ENCODE measurements at places on chromosomes 6 and 20.

- DNase-seq: no peak
Measured at GRCh38 chr6:111776236-111777221, 96.7 kb downstream of the FYN start.

GRCh38 chr6:126015863-126016262, 29.5 kb downstream of the TRMT11 start:
- DNase-seq: no peak

DNA sequence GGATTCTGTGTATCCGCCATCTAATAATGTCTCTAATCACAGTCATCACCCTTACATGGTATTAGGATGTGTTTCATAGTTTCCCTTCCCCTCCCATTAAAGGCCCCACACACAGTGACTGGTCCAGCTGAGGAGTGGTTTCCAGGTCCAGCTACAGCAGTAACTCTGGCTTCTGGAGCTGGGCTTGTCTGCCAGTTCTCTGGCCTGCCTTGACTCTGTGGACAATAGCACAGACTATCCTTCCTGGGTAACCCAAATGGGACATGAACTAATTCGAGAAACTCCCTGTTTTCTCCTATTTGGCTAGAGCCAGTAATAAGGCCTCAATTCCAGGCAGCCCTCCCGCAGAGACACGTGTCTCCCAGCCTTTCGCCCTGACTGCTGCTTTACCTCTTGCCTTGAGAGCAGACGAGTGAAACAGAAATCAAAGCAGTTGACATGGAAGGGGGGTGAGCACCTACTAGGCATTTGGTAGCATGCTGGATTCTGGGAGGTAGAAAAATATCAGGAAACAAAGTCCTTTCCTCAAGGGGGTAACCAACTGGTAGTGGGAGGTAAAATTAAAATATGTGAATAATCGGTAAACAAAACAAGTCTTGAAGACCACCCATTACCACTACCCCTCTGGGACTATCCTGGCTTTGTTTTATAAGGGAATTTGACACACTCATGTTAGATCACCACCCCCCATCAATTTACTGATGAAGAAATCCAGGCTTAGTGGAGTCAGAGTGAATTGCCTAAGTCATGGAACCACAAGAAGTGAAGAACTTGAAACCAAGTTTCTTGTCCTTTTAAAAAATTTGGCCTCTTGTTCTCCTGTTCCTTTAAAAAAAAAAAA, 1.2 kb downstream of the TRAF3IP2 start:
- DNase-seq: no peak

DNA sequence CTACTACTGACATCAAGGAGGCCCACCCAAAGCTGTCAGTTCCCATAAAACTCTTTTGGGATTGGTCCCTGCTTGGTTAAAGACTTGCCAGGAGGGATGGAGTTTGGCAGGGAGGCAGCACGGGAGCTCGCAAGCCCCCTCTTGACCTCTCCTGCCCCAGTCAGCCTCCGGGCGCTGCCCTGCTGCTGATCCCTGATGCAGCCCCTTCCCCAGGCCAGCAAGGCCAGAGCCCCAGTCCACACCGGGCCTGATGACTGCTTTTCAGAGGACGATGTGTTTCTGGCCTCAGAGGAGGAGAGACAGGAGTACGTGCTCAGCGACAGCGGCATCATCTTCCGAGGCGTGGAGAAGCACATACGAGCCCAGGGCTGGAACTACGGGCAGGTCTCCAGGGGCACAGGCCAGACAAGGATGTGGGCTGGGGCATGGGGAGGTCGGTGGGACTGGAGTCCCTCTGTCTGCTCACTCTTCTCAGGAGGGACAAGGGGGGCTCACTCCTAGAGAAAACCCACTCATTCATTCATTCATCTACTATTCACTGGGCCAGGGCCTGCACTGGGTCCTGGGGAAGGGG, 15.6 kb downstream of the TGM6 start:
- no peak for DNase-seq

DNA sequence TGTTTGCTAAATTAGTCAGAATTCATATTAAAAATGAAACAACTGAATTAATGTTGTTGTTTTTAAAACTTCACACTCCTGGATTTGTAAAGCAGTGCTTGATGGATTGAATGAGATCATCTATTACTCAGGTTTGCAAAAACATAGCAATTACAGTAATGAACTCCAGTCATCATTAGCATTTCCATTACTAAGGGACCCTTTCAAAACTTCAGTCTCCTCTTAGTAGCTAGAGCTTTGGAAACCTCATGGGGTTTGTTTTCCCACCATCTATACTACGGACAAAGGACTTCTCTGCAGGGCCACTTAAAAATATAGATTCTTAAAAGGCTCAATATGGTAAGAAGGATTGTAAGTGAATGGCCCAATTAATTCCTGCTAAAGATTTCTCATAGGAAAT, 209.9 kb upstream of the PRND start:
- no peak for DNase-seq

- no peak for DNase-seq
Measured at GRCh38 chr6:155779456-155779855, 323.8 kb upstream of the NOX3 start.

DNA sequence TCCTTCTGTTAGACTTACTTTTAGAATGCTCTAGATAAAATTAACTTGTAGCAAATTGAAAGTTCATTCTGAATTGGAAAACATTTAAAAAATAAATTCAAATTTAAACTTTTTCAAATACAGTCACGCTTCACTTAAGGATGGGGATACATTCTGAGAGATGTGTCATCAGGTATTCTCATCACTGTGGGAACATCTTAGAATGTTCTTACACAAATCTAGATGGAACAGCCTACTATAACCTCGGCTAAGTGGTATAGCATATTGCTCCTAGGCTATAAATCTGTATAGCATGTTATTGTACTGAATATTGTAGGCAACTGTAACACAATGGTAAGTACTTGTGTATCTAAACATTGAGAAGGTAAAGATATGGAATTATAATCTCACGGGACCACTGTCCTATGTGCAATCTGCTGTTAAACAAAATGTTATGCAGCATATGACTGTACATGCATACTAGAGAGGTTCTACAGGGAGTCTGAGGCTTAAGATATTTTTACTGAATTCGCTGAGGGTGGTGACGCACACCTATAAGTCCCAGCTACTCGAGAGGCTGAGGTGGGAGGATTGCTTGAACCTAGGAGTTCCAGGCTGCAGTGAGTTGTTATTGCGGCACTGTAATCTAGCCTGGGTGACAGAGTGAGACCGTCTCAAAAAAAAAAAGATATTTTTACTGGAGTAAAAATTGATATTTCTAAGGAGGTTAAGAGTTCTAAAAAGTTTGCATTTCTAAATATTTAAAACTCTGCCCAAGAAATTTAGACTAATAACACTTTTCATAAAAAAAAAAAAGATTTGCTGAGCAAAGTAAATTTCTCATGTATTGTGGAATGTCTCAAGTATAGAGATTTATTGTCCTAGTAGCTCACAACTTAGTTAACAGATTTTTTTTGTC, 87.3 kb upstream of the TULP1 start:
- no peak for DNase-seq

DNA sequence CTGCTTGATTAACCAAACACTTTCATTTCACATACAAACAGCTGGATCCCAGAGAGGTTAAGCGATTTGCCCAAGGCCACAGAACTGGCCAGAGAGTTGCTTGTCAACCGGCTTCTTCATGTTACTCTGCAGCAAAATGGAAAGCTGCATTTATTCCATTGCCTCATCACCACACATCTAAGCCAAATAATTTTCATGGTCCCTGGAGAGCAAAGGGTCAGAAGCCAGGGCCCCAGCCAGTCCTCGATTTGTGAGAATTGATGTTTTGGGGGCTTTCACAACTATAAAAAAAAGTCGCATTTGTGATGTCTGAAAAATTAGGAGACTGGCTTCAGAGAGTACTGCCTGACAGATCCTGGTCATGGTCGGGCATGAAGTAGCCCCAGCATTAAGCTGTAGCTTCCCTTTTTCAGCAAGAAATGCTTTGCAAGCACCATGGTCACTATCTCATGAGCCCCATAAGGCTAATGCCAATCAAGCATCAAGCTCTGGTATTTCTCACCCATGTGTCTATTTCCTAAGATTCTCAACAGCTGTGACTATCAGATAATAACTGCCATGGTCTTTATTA, 95.8 kb downstream of the BANF2 start:
- DNase-seq: no peak

- no peak for DNase-seq
Measured at GRCh38 chr6:151110576-151110905, 129.2 kb upstream of the AKAP12 start.

- DNase-seq: no peak
Measured at GRCh38 chr6:133235221-133235620, 5.9 kb upstream of the EYA4 start.

DNA sequence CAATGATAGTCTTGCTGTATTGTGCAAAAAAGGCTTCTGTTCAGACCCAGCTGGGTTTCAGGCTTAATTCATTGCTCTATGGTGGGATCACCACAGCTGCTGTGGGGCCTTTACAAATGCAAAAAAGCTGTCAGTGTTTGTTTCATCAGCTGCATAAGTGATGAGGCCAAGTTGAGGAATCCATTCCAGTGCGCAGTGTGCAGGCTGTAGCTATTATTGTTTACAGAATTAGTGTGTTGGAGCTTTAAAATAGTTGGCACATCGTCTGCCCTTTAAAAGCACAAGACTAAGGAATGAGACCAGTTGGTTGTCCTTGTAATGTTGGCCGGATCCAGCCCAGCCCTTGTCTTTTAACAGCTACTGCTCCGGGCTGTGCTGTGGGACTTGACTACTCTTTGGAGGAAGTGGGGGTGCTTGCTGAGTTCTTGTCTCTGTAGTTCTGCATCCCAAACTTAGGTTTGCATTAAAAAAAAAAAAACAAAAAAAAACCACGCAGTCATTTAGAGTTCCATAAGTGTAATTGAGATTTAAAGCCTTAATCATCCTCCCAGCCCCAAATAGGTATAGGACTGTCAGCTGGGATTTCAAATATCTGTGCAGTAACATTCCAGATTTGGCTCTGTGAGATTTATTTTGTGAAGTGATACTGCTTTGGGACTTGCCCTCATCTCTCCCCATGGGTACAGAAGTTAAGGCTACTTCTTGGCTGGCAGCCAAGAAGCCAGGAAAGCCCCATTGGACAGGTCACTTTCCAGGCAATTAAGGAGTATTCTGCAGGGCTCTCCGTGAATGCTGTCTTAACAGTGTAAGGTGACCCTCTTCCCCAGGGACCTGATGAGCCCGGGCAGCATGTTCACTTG, 19.3 kb downstream of the JARID2 start:
- DNase-seq: no peak

DNA sequence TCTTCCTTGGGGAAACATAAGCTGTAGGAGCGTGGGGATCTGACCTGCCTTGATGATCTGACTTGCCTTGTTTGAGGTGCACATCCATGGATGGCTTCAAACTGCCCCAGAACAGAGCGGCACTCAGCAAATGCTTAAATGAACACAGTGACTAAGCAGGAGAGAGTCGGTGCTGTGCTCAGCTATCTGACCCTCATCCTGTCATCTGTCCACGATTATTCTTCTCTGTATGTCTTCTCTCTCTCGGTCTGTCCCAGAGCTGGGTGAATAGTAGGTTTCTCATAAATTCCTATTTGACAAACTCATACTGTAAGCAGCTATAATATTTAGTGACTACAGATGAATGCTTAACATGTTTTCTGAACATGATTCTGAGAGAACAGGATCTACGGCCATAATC, 37.3 kb downstream of the TRAM2 start:
- DNase-seq: no peak

- DNase-seq: no peak
Measured at GRCh38 chr6:100633096-100633777, 168.5 kb upstream of the SIM1 start.

DNA sequence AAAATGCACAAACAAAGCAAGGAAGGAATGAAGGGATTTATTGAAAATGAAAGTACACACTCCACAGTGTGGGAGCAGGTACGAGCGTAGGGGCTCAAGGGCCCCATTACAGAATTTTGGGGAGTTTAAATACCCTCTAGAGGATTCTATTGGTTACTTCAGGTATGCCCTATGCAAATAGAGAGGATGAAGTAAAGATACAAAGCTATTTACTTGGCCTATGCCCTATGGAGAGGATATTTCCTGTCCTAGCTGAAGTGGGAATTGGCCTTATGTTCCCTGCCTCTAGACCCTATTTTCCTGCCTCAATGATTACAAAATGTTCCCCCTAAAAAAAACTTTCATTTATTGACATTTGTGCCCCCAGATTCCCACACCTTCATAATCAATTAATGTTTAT, 59.7 kb upstream of the ASIP start:
- no peak for DNase-seq

DNA sequence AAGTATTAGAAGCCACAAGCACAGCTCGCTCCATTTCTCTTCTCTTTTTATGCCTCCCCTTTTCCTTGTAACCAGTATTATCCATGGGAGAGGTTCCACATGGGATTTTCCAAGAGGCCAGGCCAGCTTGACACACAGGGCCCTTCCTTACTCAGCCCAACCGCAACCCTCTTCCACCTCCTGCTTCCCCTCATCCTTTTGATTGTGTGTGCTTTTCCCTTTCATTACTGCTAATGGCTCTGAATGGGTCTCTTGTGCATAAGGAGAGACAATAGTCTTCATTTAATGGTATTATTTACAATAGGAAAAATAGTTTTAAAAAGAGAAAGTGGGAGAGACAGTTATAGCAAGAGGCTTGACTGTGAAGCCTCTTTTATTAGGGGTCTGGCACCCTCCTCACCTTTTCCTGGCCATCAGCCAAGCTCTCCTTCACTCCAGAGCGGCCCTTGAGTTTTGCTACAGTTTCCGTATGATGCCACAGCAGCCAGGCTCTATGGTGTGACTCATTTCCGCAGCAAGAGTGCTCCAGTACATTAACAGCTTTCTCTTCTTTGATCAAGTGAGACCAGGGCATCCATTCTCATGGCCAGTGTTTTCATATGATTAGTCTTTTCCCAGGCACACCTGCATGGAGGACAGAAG, 579.5 kb downstream of the TFAP2B start:
- no peak for DNase-seq

GRCh38 chr20:15739035-15739434, 834.2 kb downstream of the KIF16B start:
- DNase-seq: no peak

GRCh38 chr20:19673575-19673974, 84.5 kb upstream of the RIN2 start:
- no peak for DNase-seq

GRCh38 chr6:157401734-157402338, 20.8 kb downstream of the ZDHHC14 start:
- no peak for DNase-seq

GRCh38 chr6:76792394-76792793, 670.9 kb downstream of the HTR1B start:
- DNase-seq: no peak

DNA sequence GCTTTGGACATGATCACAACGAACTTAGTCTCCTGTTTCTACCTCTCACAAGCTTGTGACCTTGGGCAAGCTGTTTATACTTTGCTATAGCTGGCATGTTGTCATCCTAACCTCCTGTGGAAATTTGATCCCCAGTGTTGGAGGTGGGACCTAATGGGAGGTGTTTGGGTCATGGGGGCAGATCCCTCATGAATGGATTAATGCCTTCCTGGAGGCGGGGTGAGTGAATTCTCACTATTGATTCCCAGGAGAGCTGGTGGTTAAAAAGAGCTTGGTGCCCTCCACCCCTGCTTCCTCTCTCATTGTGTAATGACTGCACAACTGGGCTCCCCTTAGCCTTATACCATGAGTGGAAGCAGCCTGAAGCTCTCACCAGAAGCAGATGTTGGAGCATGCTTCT, 228.9 kb downstream of the HIVEP2 start:
- no peak for DNase-seq

All from GM19239 (cell line).